ENCODE measurements at places on chromosomes 2 and 18.

- no peak for DNase-seq
Measured at GRCh38 chr2:224169847-224170246, 130.8 kb upstream of the SERPINE2 start.

DNA sequence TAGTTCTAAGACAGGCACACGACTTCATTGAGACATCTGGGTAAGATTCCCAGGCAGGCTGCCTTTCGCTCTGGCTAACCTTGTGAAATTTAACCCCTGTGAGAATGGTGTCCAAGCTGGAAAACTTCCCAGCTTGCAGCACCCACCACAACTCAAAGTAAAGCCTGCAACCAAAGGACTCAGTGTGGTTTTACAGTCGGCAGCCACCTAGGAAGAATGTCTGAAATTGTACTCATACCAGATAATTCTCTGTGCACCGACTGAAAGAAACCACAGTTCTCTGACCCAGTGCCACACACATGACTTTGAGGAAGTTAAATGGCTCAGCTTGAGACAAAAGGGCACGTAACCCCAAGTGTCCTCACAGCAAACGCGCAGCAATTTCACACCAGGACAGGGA, 125.7 kb downstream of the RBMS1 start:
- DNase-seq = no peak

DNA sequence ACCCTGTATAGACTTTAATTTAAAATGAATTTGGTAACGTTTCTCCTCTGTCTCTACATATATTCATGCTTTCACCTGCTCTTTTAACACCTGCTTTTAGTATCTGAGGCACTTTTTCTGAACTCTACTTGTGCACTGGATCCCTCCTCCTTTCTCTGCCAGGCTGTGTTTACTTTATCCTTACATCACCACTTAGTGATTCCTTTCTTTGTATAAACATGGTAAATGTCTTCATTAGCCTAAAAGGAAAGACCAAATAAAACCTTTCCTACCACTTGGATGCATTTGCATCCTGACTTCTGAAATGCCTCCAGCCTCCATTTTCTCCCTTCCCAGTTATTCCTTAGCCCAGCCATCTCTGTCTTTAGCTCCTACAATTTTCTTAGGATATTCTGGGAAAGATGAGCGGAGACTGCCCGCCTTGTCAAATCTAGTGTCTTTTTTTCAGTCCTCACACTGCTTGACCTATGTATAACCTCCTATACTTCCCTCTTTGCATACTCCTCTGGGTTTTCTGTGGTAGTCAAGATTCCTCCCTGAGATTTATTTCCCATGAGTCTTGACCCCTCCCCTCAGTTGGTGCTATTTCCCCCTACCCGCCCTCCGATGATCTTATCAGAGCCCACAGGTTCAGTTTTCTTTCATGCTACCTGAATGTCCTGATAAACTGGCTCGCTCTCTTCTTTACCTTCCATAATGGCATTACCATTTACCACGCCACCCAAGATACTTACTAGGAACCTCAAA, 44.8 kb downstream of the REL start:
- DNase-seq = no peak

GRCh38 chr2:237878-238277, 26.0 kb downstream of the SH3YL1 start:
- no peak for DNase-seq

- DNase-seq = no peak
Measured at GRCh38 chr2:168611091-168611490, 155.0 kb downstream of the CERS6 start.
